ENCODE measurements at places on chromosomes 6 and 20.

- no peak for DNase-seq
Measured at GRCh38 chr6:132708002-132708401, 5.9 kb downstream of the VNN1 start.

GRCh38 chr6:6942831-6943230, 164.9 kb upstream of the RREB1 start:
- DNase-seq: peak; percentile 77

DNA sequence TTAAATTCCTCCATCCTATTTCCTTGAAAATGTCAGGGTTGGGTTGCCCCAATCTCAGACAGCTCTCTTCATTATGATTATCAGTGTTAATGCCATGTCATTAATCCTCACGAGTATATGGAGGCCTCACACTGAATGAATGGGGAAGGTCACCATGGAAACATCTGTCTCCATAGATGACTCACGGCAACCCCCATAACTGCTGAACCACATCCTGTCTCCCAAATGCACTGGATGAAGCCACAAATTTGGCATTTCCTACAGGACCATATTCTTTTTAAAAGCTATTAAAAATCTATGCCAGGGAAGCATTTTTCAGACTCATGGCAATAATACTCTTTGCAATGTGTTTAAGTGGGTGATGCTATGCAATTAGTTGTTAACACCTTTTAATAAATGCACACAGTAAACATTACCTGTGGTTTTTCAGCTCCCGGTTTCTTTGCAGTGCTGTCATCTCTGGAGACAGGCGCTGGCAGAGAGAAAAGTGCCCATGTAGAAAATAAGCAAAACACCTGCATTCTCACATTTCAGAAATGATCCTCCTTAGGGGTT, 80.1 kb upstream of the PTPRK start:
- DNase-seq: peak; percentile 88

- peak; percentile 54 for DNase-seq
Measured at GRCh38 chr20:46324960-46325703, 16.8 kb upstream of the CDH22 start.

- DNase-seq: no peak
Measured at GRCh38 chr20:46572153-46572552, 21.7 kb upstream of the OCSTAMP start.

DNA sequence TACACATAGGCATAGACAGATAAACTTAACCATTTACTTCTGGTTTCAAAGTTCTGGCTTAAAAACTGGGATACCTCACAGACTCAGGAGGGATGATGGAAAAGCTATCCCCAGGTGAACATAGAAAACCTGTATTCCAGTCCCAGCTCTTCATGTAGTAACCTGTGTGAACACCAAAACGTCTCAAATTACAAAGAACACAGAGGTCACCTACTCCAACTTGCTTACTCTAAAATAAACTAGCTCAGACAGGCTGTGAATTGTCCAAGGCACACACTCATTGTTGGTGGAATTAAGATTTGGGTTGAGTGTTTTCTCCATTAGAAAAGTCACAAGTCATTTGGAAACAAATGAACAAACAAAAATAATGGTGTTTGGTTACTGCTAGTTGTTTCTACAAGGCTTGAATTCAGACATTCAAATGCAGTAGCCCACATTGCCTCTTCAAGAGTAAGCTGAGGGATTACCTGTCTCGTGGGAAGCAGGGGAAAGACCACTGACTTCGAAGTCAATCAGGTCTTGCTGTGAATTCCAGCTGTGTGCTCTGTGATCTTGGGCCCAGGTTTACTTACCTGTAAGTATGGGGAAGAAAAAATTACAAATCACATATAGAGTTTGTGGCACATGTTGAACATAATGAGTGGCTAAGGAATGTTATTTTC, 48.2 kb upstream of the LRRC1 start:
- no peak for DNase-seq

DNA sequence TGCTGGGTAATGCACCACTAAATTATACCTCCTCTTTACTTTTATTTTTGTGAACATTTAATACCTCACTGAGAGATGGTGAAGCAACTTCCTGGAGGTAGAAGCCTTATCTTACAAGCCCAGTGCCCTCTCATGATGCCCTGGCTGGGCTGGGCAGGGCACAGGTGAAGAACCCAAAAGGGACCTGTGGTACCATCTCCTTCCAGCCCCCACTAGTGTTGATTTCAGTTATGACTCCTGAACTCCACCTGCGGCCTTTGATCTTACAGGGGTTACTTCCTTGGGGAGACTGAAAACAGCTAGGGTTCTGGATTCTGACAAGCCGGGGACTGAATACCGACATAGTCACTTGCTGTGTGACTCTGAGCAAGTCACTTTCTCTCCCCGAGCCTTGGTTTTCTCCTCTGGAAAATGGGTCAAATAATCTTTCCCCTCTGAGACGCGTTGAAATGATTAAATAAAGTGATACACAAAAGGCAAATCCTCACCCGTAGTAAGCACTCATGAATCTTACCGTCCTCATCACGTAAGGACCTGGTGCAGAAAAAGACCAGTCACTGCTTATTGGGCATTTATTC, 1.2 kb downstream of the SLC13A3 start:
- DNase-seq: no peak

- no peak for DNase-seq
Measured at GRCh38 chr6:156068881-156069280, 613.2 kb upstream of the NOX3 start.

DNA sequence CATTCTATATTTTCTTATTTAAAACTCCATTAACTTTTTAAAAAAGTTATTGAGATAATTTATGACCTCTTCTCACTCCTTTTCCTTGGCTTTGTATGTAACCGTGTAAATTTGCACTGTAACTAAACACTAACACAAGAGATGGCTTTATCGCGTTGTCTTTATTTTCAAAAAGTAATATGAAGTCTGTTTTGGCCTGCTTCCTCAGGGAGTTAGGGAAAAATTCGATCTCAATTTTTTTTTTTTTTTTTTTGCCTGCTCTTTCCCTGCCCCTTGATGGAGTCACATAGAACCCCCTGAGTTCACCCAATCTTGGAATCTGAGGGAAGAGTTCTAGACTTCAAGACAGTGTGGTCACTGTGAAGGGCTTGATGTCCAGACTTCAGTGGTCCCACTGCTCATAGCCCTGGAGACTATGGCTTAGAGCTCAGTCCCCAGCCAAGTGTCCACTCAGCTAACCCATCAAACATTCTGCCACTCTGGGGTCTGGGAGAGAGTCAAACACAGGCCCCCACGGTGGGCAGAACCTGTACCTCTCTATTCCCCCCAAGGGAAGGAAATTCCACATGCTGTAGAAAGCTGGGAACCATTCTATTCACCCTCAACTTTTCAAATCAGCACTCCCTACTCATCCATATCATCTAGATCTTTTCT, 15.7 kb upstream of the TBC1D22B start:
- DNase-seq: no peak

- no peak for DNase-seq
Measured at GRCh38 chr6:135397172-135397952, 100.2 kb downstream of the AHI1 start.

DNA sequence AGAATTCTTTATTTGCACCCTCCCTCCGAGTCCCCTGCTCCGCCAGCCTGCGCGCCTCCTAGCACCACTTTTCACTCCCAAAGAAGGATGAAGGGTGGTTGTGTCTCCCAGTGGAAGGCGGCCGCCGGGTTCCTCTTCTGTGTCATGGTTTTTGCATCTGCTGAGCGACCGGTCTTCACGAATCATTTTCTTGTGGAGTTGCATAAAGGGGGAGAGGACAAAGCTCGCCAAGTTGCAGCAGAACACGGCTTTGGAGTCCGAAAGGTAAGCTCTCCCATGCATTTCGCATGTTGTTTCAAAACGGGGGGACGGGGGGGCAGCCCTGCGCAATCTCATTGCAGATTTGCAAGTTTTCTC, 357 bp downstream of the PCSK2 start:
- no peak for DNase-seq

DNA sequence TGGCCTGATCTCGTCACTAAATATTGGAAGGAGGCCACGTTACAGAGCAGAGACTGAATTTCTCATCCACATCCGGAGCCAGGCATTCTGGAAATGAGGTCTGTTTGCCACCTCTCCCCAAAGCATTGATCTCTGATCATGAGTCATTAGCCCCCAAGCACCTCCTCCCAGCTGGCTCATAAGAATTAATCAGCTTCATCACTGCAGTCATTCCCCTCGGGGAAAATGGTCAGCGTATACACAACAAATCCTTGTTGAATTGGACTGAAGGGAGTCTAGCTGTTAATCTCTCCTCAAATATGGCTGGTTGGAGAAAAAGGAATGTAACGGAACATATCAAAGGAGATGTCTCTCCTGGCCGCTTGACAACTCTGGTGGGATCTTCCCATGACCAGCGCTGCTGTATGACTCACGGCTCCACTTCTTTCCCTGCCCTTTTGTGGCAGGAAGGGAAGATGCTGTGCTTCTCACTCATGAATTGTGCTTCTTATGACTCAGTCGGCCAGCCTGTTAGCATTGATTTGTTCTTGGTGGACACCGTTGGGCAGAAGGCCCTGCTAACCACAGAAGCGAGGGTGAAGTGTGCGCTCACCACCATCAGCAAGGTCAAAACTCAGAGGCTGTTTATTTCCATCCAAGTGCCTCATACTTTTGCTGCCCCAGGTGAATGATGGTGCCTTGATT, 76.7 kb downstream of the RNF182 start:
- peak; percentile 89 for DNase-seq

GRCh38 chr6:141492521-141493284, 640.0 kb upstream of the GJE1 start:
- no peak for DNase-seq
